Fibroblast of villous mesenchyme (primary cell): ENCODE measurements at places on chromosomes 5 and 9. TPM values are rescaled to one million over a fixed set of nuclear protein-coding genes. Genes with fewer than 3 reads are reported as not detected.

GRCh38 chr5:156491766-156492165 lies 164.8 kb downstream of the SGCD start:
- DNase-seq, result no peak

DNA sequence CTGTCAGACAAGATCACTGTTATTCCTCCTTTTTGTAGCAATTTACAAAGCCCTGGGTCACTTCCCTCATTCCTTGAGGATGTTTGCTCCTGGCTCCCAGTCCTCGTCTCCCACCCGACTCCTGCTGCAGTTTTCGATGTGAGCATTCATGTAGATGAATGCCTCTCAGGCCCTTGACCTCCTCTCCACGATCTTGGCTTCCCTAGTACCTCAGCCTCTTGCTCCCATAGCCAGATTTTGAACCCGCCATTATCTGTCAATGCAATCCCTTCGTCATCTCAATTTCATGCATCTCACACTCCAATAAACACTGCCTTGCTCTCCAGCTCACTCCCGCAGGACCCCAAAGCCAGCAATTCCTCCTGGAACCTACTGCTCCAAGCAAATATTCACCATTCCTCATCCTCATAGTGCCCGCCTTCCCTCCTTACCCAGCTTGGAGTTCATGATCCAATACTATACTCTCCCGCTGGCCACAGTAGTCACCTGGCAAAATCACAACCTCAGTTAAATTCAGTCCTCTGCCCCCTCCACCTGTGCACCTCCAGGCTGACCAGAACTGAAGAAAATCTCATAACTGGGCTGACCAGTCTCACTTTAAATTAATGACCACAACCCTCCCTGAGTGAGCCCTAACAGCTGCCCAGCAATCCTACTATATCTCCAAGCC lies 35.1 kb upstream of the JADE2 start:
- DNase-seq, result no peak

DNA sequence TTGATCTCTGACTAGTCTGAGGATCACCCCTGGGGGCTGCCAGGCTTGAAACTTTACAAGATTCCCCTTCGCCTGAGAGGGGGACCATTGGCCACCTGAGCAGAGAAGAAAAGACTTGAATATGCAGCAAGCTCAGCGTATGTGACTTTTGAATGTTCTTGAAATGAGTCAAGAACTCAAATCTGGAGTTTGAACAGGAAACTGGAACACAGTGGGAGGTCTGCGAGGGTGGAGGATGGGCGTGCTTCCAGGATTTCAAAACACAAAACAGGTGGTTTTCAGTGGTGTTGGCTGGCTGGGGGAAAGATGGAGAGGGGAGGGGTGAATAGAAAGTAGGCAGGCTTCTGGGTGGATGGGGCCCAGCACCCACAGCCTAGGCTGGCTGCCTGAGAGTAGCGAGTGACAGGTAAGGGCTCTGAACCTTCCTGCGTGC lies 40.6 kb downstream of the TMEM174 start:
- DNase-seq, result peak; percentile 10

- no peak for DNase-seq
These were observed 20.3 kb upstream of the TERT start for GRCh38 chr5:1315018-1315708.

GRCh38 chr5:78756858-78757257 lies 108.3 kb upstream of the LHFPL2 start:
- no peak for DNase-seq

DNA sequence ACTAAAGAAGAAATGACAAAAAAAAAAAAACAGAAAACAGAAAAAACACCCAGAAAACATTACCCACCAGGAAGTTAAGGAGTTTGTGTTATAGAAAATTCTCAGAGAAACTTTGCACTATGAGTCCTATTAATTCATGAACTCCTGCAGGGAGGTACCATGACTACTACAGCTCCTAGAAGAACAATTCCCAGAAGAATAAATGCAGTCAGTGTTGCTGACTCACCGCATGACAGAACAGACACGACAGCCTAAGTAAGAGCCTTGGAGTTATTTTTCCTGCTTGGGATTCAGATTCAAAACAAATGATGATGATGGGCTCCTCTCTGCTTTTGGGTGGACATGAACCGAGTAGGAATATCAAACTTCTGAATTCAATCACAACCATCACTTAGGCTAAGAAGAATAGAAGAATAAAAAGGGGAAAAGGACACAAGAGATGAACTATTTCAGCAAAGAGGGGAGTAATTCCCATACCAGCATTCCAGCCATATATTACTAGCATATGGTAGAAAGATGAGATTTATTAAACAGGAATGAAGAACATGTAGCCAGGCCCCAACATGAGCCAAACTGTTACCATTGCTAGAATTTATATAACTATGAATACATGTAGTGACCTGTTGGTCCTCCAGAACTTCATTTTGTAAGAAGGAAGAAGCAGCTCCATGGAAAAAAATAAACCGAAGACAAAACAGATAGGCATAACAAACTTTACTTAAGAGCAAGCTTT lies 209.6 kb upstream of the PDE4D start:
- peak; percentile 2 for DNase-seq

GRCh38 chr5:125244531-125244930 lies 498.1 kb upstream of the ZNF608 start:
- DNase-seq, result peak; percentile 83

DNA sequence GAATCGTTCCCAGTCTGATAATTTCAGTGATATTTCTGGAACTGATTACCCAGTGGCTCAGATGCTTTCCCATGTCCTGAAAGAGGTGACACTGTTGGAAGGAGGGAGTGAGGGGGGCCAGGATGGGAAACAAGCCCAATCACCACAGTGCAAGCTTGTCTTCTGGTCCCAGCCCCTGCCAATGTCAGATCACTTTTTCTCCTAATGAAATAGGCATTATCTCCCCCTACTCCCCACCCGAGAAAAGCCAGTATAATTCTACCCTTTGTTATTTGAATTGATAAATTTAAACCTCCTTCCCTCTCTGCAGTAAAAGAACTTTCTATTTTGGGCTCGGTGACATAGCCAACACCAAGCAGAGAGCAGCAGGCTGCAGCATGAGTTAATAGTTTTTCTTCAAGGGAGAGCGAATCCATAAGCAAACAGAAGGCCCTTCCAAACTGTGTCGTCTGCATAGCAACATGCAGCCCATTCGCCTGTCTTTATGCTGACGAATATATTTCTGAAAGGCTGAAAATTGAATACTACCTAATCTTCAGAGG lies 14.6 kb upstream of the PPP2CA start:
- peak; percentile 83 for DNase-seq

Gene FCN2
- total RNA-seq, result not detected in 2 replicates

Gene OLFML2A
- 4.3 and 5.5 TPM in 2 replicates for total RNA-seq

Gene GPR21
- 1.9 and 3.0 TPM in 2 replicates for total RNA-seq

Gene SIT1
- under 0.01 TPM in 1 of 2 replicates, not detected in the other for total RNA-seq

Gene ANKDD1B
- under 0.01 and 0.32 TPM in 2 replicates for total RNA-seq

Gene DMRT3
- not detected in 2 replicates for total RNA-seq

Gene SELENOP
- total RNA-seq, result 15.5 and 31.1 TPM in 2 replicates

Gene SCAMP1
- total RNA-seq, result 38.0 and 61.7 TPM in 2 replicates

Gene STRBP
- 2.6 and 4.3 TPM in 2 replicates for total RNA-seq
